NCI-H510A treated with DMSO at 0.1 percent for 48 hours (cell line): ENCODE measurements at places on chromosomes 1 and 21.
A peak's percentile ranks its signal among the peaks of the same experiment; 100 is the strongest.

GRCh38 chr1:109485001-109485400, 1.3 kb downstream of the ATXN7L2 start:
- no peak for DNase-seq

DNA sequence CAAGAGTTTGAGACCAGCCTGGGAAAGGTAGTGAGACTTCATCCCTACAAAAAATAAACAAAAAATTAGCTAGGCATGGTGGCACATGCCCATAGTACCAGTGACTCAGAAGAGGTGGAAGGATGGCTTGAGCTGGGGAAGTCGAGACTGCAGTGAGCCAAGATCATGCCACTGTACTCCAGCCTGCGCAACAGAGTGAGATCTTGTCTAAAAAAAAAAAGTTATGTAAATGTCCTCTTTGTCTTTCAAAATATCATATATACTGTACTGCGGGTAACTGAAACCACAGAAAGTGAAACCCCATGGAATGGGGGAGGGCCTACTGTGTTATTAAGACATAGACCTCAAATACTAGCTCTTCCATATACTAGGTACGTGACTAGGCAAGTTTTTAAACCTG, 20.8 kb downstream of the ACADM start:
- no peak for DNase-seq

GRCh38 chr1:211305044-211305443, 21.6 kb upstream of the TRAF5 start:
- DNase-seq: no peak

GRCh38 chr1:246111570-246111969, 395.5 kb downstream of the SMYD3 start:
- peak; percentile 17 for DNase-seq

GRCh38 chr1:216600730-216601609, 122.3 kb downstream of the ESRRG start:
- peak; percentile 64 for DNase-seq

DNA sequence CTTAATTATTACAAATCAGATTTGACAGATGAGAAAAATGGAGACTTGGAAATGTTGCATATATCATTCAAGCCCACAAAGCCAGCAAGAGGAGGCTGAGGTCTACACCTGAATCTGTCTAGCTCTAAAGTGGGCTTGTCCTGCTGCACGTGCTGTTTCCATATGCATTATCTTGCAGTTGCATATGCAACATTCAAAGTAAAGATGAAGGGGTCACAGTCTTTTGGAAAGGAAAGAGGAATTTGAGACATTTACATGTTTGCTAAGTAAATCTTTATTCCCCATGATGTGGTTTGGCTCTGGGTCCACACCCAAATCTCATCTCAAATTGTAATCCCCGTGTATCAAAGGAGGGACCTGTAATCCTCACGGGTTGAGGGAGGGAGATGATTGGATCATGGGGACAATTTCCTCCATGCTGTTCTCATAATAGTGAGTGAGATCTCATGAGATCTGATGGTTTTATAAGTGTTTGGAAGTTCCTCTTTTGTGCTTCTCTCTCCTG, 98.3 kb downstream of the BACH1 start:
- no peak for DNase-seq

DNA sequence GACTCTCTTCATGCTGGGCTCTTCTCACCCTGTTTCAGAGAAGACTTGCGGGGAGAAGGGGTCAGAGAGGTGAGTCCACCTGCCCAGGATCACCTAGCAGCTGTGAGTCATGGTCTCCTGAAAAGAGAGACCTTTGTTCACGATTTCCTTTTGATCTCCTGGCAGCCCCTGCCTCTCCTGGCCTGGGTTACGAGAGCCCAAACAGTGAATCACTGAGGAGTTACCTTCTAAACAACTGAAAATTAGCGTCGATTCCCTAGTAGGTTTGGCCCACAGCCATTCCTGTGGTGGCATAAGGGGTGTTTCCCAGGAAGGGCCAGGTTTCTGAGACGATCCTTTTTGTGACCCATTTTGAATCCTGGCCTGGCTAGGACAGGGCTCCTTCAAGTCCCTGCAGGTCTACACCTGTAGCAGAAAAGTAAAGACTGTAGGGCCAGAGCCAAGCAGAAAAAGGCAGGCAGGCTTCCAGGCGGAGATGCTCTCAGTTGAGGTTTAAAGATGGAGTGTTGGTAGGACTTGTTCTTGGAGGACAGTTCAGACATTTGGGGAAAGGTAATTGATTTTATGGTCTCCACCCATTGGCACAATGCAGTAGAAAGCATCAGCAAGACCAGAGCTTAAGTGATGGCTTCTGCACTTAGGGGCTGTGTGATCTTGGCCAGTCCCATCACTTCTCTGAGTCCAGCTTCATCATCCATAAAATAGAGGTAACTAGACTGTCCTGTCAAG, 2.1 kb upstream of the PLA2G2E start:
- DNase-seq: no peak

- no peak for DNase-seq
Observed at GRCh38 chr1:187696073-187696472, 867.3 kb downstream of the PLA2G4A start.

DNA sequence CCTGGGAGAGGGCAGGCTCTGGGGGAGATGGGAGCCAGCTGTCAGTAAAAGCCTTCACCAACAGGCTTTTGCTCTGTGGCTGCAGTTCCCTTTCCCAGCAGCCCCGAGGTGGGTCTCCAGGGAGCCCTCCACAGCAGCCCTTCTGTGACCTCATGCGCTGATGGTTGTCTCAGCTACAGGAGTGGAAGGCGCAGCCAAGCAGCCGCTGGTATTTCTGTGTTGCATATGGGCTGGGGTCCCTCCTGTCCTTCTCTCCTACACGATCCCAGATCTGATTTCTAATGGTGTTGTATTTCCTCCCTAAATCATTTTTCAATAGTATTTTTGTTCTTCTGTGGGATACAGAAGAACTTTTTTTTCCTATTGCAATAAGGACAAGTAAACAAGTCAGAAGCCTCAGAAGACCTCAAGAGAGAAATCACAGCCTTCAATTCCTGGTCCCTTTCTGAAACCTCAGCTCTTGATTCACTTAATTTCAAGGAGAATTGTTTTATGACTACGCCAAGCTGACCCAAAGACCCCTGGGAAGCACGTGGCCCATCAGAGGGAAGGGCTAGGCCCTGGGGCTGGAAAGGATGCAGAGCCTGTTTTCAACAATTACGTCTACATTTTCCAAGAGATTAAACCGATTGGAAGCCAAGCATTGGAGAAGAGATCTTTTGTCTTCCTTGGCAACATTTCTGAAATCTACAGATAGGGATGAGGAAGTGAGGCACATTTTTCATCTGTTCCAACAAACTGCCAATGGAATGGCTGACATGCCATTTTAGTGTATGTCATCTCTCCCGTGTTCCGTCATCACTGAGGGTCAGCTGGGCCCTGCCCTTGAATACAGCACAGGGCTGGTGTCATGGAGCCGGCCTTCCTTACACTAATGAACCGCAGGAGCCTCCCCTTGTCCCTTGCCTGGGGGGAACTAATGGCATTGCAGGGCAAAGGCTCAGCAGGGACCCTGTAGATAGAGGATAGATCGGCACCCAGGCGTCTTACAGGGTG, 42.0 kb upstream of the SCCPDH start:
- DNase-seq: no peak

DNA sequence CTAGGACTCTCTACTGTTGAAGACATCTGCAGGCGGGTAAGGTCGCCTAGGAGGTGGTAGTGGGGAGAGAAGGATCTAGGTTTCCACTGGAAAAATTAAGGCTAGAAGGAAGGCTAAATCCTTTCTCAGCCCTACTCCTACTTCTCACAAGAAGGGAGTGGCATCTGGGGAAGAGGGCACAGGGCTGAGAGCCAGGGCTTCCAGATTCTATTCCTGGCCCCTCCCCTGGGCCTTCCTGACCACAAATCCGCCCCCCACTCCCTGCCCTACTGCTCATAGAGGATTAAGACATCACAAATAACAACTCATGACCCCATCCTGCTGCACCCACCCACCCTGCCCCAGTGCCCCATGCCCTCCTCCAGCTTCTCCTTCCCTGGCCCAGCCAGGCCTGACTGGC, 2.5 kb downstream of the PHLDA3 start:
- no peak for DNase-seq

DNA sequence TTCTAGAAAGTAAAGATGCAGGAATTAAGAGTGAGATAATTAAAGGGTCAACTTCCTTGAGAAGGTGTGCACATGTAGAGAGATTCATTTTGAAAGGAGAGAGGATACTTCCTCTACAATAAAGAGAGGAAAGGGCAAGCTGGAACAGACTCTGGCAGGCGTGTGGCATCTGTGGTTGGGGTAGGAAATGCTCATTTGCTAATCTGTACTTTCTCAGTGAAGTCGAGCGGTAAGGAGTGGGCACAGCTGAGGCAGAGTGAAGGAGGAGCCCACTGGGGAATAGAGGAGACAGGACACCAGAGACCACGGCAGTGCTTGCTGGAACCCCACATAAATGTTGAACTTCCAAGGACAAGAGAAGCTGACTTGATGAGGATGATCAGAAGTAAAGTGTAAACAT, 49.1 kb downstream of the PCSK9 start:
- DNase-seq: no peak
